C1 segment of cervical spinal cord (tissue), 14 donors: ENCODE measurements at places on chromosomes 4 and X.

- no peak for DNase-seq
Observed at GRCh38 chrX:53080628-53081580, 1.3 kb upstream of the TSPYL2 start.

DNA sequence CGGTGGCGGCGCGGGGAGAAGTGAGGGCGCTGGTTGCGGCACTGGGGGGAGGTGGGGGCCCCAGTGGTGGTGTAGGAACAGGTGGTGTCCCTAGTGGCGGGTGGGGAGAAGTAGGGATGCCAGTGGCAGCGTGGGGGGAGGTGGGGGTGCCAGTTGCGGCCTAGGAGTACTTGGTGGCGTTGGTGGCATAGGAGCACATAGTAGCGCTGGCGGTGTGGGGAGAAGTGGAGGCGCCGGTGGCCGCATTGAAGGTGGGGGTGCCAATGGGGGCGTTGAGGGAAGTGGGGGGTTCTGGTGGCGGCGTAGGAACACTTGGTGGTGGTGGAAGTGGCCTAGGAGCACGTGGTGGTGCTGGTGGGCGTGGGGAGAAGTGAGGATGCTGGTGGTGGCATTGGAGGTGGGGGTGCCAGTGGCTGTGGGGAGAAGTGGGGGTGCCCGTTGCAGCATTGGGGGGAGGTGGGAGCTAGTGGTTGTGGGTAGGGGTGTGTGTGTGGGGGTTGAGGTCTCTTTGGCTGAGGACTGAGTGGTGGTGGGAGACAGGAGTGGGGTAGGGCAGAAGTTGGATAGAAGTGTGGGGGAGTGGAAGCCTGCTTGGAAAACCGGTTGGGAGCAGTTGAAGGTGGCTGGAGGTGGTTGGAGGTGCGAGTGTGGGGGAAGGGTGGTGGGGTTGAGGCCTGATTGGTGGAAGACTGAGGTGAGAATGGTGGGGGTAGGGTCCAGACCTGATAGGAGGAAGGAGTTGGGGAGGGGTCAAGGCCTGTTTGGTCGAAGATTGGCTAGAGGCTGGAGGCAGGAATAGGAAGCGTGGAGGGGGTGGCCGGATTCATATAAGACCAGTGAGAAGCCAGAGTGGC is 1.1 kb downstream of the GCNA start:
- no peak for DNase-seq

GRCh38 chr4:55446578-55446922 is 50.8 kb downstream of the TMEM165 start:
- no peak for DNase-seq

DNA sequence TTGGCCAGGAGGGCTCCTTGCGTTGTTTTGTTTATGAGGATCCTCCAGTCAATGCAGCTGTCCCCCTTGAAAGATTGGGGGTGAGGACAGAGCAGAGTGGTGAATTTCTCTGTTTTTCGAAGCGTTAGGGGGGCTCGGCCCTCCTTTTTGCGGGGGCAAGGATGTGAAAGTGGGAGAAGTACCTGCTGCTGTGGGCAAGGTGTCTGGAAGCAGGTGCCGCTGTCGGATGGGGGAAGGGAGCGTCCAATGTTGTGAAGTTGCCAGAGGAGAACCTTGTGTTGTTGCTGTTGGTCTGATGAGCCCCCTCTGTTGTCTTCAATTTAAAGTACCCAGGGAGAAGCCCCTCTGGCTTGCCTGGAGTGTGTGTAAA is 613 bp downstream of the GLRB start:
- no peak for DNase-seq

DNA sequence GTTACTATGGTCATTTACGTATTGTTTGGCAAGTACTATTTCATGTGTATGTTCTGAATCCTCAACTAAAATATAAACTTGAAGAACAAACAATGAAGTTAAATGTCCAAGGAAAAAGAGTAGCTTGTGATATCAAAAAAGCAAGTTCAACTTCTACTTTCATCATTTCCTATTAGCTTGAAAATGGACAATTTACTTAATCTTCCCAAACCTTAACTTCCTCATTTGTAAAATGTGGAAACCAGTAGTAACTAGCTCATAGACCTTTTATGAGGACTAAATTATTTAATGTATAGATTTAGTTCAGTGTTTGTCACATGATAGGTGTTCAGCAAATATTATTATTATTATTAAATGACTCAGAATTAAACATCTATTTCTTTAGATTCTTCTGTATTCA is 276.8 kb upstream of the TET2 start:
- no peak for DNase-seq

GRCh38 chr4:134560728-134561127 is 359.1 kb upstream of the PABPC4L start:
- DNase-seq, result no peak

GRCh38 chr4:159425737-159426305 is 322.9 kb downstream of the RAPGEF2 start:
- DNase-seq, result no peak

DNA sequence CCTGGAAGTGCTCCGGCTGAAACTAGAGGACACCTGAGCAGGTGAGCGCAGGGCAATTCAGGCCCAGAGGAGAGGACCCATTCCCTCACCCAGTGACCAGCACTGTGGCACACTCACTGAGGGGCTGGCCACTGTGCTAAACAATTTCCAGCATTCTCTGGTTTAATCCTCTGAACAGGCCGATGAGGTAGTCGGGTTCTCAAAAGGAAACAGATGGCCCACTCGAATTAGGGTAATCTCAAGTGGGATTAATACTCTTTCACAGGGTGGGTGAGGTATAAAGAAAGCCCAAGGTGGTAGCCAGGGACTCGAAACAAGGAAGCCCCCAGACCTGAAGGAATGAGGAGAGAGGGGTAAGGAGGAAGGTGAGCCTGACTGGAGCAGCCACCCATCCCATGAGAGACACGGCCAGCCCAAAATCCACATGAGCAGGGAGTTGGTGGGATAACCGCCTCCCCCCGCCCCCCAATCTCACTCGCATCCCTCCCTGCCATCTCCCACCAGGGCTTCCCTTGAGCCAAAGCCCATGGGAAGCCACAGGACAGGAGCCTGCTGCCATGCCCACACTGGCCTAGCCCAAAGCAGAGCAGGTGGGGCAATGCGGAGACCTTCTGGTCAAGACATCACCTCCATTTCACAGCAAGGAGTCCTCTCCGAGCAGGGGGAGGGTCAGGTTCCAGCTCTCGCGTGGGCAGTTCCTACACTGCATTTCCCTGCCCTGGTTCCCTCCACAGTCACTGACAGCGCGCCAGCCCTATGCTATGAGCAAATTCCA is 55.0 kb downstream of the SH3KBP1 start:
- no peak for DNase-seq

DNA sequence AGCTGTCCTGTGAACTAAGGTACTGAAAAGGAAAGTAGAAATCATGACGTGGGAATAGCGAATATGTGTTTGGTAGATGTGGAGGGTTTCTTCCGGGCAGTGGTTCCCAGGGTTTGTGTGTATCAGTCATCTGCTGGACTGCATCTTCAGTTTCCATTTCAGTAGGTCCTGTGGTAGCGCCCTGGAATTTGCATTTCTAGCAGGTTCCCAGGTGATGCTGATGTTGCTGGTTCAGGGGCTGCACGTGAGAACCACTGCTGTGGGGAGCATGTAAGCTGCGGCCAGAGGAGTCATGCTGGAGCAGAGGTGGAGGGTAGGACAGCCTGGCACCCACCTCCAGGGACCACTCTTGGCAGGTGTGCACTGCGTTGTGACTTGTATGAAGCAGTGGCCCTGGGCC is 47.1 kb downstream of the ARHGAP10 start:
- no peak for DNase-seq
